ENCODE measurements at places on chromosomes 16 and 17. TPM values are rescaled to one million over a fixed set of nuclear protein-coding genes. Genes with fewer than 3 reads are reported as not detected.

ZFPM1 gene
- 5.6 TPM for total RNA-seq

DNA sequence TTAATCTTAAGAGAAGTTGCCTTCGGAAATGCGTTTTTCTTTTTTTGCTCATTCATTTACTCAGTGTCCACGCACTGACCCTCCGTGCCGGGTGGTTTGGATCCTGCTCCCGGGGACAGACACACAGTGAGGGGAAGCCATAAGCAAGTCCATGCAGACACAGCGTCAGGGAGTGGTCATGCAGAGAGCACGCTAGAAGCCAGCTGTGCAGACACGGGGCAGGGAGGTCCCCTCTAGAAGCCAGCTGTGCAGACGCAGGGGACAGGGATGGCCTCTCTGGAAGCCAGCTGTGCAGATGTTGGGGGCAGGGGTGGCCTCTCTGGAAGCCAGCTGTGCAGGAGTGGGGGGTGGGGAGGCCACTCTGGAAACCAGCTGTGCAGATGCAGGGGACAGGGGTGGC lies 4.8 kb downstream of the GAA start:
- DNase-seq = peak; percentile 30
- no peaks in the 10 kb centered on the region for H3K27me3 ChIP-seq
- no peaks in the 10 kb centered on the region for H3K36me3 ChIP-seq
- peaks cover 9% of the 10 kb centered on the region for H3K4me1 ChIP-seq
- H3K4me3 ChIP-seq = no peak overlapping the region

GRCh38 chr16:17340804-17341203 lies 130.0 kb downstream of the XYLT1 start:
- no peaks in the 10 kb centered on the region for H3K27me3 ChIP-seq
- H3K4me1 ChIP-seq = peaks cover 27% of the 10 kb centered on the region
- no peaks in the 10 kb centered on the region for H3K36me3 ChIP-seq
- H3K27ac ChIP-seq = no peak overlapping the region
- no peak for DNase-seq
- no peak overlapping the region for H3K4me3 ChIP-seq

GRCh38 chr17:17783116-17783824 lies 53.5 kb downstream of the SREBF1 start:
- DNase-seq = peak; percentile 71
- peaks cover 66% of the 10 kb centered on the region for H3K4me1 ChIP-seq
- peak overlapping the region; percentile 59 for H3K4me3 ChIP-seq

SRL gene
- total RNA-seq = 1.4 TPM

Data from lower lobe of right lung (tissue), 2 donors.